ENCODE measurements at places on chromosomes 16 and 17.

GRCh38 chr17:519450-520212 lies 167.0 kb upstream of the RPH3AL start:
- no peak for DNase-seq

DNA sequence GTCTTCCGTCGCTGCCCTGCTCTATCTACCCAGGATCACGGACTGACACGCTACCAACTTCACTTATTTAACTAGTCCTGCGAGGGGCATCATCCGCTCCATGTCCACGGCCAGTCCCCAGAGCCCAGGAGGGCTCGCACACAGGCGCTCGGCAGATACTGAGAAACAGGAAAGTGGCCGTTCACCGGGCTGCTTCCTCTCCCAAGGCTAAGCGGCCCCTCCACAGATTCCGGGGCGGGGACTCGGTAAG lies 388 bp downstream of the OXLD1 start:
- peak; percentile 64 for DNase-seq

DNA sequence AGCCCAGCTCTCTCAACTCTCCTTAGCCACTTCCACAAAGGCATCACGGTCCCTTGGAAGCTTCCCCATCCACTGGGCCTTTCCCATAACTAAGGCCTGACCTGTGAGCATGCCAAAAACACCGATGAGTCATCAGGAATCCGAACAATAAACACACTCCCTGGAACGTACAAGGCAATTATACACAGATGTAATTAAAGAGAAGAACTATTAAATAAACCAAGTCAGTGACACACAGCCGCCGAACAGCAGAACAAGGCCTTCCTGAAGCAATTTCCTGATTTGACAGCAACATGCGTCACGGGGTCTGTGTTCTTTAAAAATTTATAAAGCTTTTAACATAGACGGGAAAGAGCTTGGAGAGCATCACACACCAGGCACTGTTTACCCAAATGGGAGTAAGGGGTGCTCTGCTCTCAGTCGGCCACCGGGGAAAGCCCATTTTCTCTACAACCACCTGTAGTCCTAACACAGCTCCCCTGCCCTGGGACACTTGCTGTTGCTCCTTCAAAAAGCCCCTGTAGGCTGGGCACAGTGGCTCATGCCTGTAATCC lies 29.4 kb downstream of the COG7 start:
- no peak for DNase-seq

- DNase-seq: no peak
Measured at GRCh38 chr17:31296142-31296541, 897 bp downstream of the OMG start.

DNA sequence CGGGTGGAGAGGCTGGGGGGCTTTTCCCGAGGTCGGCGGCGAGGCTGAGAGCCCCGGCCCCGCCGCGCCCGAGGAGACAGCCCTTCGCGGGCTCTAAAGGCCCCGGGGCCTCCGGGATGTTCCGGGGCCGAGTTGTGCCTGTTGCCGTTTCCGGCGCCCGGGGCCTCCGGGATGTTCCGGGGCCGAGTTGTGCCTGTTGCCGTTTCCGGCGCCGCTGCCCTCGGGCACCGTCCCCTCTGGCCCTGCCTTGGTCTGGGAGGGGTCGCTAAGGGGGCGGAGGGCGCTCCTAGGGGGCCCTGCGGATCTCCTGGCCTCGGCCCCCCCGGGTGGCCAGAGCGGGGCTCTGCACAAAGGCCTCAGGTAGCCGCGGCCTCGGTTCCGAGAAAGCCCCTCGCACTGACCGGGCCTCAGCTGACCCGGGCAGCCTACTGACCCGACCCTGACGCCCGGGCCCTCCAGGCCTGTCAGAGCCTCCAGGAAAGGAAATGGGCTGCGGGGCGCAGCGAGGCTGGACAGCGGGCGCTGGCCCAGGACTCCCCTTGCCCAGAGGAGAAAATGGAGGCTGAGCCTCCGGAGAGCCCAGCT lies 24.2 kb downstream of the ACTG1 start:
- DNase-seq: no peak

DNA sequence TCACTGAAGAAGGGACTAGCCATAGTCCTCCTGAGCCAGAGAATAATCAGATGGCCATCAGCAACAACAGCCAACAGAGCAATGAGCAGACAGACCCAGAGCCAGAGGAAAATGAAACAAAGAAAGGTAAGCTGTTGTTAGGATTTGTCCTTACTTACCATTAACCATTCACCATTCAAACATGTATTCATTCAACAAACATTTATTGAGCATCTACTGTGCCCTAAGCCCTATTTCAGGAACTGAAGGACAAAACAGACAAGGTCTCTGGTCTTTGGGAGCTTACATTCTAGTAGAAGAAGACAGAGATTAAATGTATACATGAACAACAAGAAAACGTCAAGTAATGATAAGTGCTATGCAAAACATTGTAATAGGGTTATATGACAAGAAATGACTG lies 19.3 kb downstream of the OGFOD1 start:
- no peak for DNase-seq

GRCh38 chr17:47741109-47741792 lies 8.2 kb downstream of the TBX21 start:
- peak; percentile 24 for DNase-seq

GRCh38 chr16:83343935-83344366 lies 463.8 kb upstream of the HSBP1 start:
- DNase-seq: no peak

GRCh38 chr17:69287168-69287567 lies 39.8 kb downstream of the ABCA5 start:
- DNase-seq: no peak

DNA sequence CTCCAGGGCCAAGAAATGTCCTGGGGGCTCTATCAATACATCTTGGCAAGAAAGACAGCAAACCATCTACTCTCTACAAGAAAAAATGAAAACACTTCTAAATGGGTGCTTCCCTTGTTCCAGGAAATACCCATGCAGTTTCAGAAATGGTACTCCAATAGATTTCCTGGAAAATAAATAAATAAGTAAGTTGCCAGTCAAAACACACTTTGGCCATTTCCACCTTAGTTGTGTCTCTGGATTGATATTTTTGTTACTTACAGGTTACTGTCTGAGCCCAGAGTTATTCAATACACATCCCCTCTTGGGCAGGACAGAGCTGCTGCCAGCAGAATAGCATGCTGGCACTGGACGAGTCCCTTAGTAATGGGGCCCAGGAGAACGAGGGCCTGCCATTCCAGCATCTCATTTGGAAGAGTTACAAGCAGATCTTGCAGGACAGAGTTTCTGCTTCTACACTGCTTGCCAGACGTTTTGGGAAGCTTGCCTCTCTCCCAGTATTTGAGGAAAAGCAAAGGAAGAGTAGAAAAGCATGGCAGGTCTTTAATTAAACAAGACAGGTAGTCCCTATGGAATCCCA lies 100.5 kb downstream of the SMG6 start:
- DNase-seq: no peak

All from H9 (cell line).